H1 (cell line): ENCODE measurements at places on chromosomes 4 and X. TPM values are rescaled to one million over a fixed set of nuclear protein-coding genes. Genes with fewer than 3 reads are reported as not detected.

PRDM5 gene
- total RNA-seq, result 23.4 and 23.7 TPM in 2 replicates

ADGRL3 gene
- total RNA-seq, result 13.0 and 14.0 TPM in 2 replicates

DNA sequence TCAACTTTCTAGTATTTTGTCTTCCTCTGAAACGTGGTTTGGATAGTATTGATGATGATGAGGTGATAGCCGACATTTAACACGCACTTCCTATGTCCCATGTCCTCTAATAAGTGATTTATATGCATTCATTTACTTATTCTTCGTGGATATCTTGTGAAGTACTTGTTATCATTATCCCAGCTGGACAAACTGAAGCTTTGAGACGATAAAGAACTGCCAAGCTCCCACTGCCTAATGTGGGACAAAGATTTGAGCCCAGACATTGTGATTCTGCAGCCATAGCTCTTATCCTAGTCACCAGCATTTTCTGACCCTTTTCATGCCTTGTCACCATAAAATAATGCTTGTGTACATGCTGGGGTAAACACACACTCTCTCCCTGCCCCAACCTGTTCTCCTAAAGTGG is 92.5 kb downstream of the RAPGEF2 start:
- no peak for DNase-seq
- H3K4me1 ChIP-seq, result peaks cover 7% of the 10 kb centered on the region
- no peak overlapping the region for H3K4me3 ChIP-seq
- no peaks in the 10 kb centered on the region for H3K36me3 ChIP-seq

DNA sequence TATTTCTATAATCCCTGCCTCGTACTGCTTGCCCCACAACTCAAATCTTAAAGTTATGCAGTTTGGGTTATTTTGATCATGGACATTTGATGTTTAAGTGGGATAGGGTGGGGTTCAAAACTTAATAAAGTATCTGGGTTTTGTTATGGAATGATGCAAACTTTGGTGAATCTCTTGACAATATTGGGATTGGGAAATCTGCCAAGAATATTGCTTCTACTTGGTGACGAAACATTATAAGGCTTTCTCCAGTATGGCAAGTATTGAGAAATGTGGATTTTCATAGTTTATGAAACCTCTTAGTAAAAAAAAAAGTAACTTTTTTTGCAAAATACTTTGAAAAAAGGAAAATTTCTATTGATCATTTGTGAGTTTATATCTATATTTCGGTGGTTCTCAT is 130.8 kb upstream of the SFRP2 start:
- no peaks in the 10 kb centered on the region for H3K4me1 ChIP-seq
- DNase-seq, result no peak
- no peaks in the 10 kb centered on the region for H3K27me3 ChIP-seq
- H3K4me3 ChIP-seq, result no peak overlapping the region

DNA sequence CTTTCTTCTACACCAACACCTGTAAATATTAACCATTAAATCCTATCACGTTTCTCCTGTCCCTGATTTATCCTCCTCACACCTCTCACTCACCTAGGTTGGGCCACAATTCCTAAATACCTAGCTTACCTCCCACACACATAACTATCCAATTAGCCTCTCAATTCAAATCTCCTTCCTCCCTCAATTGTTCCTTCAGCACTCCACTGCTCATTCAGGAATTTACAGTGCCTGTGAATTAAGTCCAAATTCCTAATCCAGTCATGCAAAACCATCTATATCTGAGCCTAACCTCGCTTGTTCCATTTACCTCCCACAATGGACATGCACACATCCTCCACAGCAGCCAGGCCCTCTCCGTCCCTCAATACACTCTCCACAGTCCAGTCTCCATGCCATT is 17.5 kb downstream of the ANXA5 start:
- no peak overlapping the region for H3K27ac ChIP-seq
- no peaks in the 10 kb centered on the region for H3K4me1 ChIP-seq
- peaks cover 57% of the 10 kb centered on the region for H3K36me3 ChIP-seq
- no peaks in the 10 kb centered on the region for H3K27me3 ChIP-seq
- no peak for DNase-seq

DNA sequence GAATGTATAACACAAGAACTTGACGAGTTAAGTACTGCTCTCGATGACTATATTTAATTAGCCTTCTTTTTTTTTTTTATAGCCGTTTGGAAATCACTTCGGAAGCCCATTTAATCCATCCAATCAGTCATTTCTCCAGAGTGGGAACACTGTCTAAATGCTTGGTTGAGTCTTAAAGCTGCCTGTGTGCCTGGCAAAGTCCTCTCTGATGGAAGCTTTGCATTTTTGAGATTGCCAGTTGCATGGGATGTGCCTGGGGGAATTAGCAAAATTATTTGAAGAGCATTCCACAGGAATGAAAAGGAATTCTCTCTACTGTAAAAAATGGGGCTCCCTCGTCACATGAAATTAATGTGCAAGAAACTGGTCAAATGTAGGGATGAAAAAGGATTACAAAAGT is 398.8 kb upstream of the RPS6KA3 start:
- no peak for DNase-seq
- no peak overlapping the region for H3K4me3 ChIP-seq
- no peaks in the 10 kb centered on the region for H3K36me3 ChIP-seq
- H3K4me1 ChIP-seq, result no peaks in the 10 kb centered on the region
- H3K27me3 ChIP-seq, result no peaks in the 10 kb centered on the region

GRCh38 chr4:2092669-2093053 is 33.5 kb downstream of the NAT8L start:
- no peak overlapping the region for H3K4me3 ChIP-seq
- no peaks in the 10 kb centered on the region for H3K4me1 ChIP-seq
- no peaks in the 10 kb centered on the region for H3K27me3 ChIP-seq
- no peaks in the 10 kb centered on the region for H3K36me3 ChIP-seq
